Activated T-helper 2 cell treated with anti-CD3 and anti-CD28 coated beads, Interferon-gamma antibody, Interleukin-2, Interleukin-4, amounts not matched to agents 10 μg/mL and 5 μg/mL and 100 μg/mL, durations not matched to agents 14 hours and 24 hours and 36 hours (primary cell): ENCODE measurements at places on chromosomes 3 and 15. TPM values are rescaled to one million over a fixed set of nuclear protein-coding genes. Genes with fewer than 3 reads are reported as not detected.

ZNF385D gene
- total RNA-seq, result not detected in 2 replicates

CCR2 gene
- 1.1 TPM in 2 replicates for total RNA-seq

SLC22A14 gene
- not detected in 2 replicates for total RNA-seq

FBXO40 gene
- total RNA-seq, result not detected in 2 replicates

PLSCR2 gene
- total RNA-seq, result not detected in 2 replicates

BOC gene
- total RNA-seq, result 4.2 and 5.4 TPM in 2 replicates

ST8SIA2 gene
- total RNA-seq, result not detected in 2 replicates

RASL12 gene
- not detected in 2 replicates for total RNA-seq
